ENCODE measurements at places on chromosomes 2 and 18.

DNA sequence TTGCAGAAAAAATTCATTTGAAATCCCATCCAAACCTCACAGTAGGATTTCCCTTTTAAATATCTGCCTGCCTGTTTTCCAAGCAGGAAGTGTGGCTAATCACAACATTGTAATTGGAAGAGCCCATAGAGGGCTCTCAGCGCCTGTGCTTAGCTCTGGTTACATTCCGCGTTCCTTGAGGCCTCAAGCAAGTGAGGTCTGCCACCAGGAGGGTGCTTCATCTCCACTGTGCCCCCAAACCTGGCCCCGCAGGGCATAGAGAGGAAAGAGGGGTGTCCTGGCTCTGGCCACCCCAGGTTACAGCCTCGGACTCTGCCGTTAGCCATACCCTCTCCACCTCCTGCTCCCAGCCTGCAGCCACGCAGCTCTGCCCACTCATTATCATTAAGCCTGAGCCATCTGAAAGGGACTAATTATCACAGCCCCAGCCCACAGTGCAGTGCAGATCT is 214.8 kb downstream of the SP3 start:
- DNase-seq: no peak

GRCh38 chr2:166335284-166335683 is 40.5 kb downstream of the SCN9A start:
- DNase-seq: no peak

GRCh38 chr2:100818003-100818605 is 1.8 kb upstream of the NPAS2 start:
- DNase-seq: no peak

DNA sequence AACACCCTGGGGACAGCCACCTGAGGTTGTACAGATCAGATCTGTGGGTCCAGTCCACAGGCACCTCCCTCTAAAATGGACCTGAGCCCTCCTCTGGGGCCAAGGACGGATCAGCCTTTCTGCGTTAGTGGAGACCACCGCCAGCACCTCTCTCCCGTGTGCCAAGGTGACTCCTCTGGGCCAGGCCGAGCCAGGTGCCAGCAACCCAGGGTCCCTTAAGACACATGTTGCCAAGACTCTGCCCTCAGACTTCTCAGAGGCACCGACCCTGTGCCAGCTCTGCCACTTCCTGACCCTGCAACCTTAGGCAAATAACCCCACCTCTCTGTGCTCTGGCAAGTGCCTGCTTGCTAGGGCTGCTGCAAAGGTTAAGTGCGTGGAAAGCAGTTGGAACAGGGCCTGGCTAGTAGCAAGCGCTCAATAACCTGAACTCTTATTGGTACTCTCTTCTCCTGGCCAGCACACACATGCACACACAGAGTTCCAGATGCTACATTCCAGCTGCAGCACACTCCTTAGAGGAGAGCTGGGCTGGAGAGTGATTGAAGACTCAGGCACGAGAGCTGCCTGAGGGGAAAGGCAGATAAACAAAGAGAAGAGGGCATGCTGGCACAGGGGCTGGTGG is 105.6 kb downstream of the TNS1 start:
- DNase-seq: no peak

DNA sequence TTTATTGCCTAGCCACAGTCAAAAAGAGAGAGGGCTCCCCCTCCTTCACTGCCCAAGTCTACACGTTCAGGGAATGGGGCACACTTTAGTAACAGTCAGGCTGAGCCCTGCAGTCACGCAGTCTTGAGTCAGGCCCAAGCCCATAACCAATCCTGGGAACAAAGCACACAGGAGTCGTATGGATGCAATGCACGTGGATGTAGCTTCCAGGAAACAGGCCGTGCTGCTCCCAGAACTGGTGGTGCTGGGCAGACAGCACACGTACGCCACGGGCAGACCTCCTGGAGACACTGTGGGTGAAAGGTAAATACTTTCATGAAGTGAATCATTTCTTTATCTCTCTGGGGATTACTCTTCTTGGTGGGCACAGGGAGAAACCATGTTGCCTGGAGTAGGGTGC is 30.0 kb upstream of the MBP start:
- DNase-seq: no peak

DNA sequence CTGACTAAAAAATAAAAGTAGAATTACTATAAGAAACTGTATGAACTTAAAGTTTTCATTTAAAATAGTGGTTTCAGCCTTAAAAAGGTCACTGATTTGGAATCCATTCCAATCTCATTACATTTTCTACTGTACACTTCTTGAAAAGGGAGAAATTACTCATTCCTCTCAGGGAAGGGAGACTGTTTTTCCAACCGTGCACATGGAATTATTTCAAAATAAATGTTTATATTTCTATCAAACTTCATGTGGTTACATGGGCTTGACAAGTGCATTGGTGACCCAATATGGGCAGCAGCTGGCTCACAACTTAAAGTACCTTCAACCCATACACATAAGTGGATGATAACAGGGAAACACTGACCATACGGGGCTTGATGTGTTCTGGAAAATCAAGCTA is 324.5 kb upstream of the THUMPD2 start:
- no peak for DNase-seq

DNA sequence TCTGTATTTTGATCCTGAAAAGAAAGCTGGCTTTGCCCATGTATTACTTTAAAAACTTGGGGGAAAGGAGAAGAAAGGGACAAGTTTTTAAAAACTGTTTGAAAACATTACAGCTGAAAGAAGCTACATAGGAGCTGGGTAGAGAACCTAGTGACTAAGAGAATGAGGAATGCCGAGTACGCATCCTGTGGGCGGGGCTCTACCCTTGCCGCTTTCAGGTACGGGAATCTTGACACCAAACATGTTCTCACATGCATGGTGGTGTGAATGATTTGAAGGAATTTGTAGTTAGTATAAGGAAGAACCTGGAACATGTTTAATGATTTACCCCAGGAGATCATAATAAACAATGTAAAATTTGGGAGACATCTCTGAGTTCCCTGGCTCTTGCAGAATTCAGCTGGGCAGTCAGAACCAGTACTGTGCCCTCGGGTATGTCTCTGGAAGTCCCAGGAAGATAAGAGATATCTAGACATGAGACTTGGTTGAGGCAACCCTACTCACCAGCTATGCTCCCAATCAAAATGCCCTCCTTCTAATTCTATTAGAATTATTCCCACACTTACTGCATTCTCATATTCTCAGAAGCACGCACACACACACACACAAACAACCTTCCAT is 16.5 kb upstream of the TGFA start:
- DNase-seq: no peak

DNA sequence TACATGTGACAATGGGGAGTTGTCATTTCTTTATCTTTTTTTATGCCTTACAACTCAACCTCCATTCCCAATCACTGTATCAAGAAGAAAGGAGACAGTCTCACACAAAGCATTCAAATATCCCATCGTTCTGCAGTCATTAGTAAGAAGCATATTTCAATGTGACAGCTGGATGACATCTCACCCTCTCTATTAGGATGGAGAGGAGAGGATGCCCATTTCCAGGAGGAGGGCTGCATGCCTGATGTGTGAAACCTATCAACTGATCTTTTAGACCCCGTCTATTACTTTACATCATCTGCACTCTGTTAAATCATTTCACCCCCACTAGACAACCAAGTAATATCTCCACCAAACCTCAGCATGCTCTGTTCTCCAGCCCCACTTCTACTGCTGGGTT is 292.7 kb upstream of the CHAC2 start:
- DNase-seq: no peak

GRCh38 chr2:205438241-205438640 is 244.1 kb upstream of the NRP2 start:
- DNase-seq: no peak

DNA sequence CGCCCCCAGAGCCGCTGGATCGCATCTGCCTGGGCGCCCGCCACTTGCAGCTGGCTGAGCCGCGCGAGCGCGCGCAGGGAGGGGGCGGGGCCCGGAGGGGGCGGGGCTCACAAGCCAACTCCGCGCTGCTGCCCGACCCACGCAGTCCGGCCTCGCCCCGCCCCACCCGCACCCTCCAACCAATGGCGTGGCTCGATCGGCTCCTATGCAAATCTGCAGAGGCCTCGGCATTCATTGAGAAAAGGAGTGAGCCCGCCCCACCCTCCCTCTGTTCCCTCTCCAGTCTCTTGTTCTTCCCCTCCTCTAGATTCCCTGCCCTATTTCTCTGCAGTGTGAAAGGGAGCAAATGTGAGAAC is at the start of gene ALK:
ALK (minus strand) TSS at position 27 of the 356 bp plus-strand sequence. CDS start 927 bp downstream, outside the sequence.
- peak; percentile 88 for DNase-seq

- DNase-seq: no peak
These were observed 19.7 kb downstream of the STARD7 start for GRCh38 chr2:96188821-96189526.

- no peak for DNase-seq
These were observed 12.6 kb downstream of the SPOPL start for GRCh38 chr2:138514173-138514572.

DNA sequence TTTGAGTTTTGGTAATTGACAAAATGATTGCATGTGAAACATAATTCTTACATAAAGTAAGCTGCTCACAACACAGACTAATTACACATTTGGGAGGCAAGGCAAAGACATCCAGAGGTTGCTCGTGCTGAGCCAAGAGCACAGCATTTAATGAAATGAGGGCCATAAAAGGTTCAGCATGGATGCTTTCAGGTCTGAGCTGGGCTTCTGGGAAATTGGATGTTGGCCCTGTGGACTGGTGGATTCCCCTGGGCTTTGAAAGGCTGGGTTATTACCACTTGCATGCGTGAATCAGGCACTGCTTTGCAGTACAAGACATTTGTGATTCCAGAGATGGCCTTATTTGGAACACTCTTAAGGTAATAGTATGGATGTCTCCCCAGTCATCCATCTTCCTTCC is 533.5 kb upstream of the NRP2 start:
- DNase-seq: no peak

DNA sequence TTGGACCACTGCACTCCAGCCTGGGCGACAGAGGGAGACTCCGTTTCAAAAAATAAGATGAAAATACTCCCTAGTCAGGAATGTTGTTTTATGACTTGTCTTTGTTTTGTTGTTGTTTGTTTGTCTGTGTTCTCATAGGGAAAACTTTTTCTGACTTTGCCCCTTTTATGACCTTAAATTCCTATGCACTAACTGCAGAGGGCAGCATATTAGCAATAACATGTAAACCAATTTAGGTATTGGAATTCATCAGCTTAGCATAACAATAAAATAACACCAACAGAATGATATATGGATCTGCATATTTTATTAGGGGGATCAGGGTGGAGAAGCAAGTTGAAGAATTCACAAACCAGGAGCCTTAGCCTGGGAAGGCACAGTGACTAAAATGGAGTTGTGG is 631.5 kb downstream of the SUCLG1 start:
- DNase-seq: no peak

GRCh38 chr18:38047820-38048219 is 482.2 kb upstream of the CELF4 start:
- no peak for DNase-seq

GRCh38 chr18:75612456-75612855 is 185.0 kb upstream of the SMIM21 start:
- no peak for DNase-seq

GRCh38 chr2:174024524-174025270 is 59.5 kb upstream of the SP3 start:
- no peak for DNase-seq

DNA sequence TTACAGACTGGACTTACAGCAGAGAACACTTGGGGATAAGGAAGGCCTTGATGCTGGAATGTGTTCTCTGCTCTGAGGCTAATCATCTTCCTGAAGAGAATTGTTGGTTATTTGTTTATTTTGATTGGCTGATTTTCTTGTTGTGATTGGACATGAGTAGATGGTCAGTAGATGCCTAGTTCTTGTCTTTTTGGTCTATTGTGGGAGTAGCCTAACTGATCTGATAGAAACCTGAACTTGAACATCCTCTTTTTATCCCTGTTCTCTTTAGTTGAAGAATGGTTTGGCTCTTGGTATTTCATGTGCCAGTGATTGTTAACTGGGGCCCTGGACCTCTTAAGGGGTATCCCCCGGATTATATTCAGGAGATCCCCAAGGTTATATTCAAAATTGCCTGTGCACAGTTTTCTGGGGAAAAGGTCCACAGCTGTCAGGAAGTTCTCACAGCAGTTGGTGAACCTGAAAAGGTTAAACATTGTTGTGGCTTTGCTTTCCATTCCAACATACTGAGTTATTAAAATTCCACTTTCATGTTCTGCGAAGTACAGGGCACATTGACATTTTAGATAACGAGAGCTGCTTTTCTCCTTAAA is 13.6 kb downstream of the TWSG1 start:
- no peak for DNase-seq

DNA sequence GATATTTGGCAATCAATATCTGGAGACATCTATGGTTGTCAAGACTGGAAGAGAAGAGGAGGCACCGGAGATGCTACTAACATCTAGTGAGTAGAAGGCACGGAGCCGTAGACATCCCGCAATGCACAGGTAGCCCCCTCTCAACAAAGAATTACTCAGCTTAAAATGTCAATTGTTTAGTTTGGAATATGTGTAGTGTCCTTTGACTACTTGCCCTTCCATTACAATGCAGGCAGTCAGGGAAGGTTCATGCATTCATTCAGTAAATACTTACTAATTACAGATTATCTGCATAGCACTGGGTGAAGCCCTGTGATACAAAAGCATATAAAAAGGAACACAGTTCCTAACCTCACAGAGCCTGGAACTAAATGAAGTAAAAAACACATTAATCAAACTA is 294.0 kb downstream of the RIT2 start:
- DNase-seq: no peak

DNA sequence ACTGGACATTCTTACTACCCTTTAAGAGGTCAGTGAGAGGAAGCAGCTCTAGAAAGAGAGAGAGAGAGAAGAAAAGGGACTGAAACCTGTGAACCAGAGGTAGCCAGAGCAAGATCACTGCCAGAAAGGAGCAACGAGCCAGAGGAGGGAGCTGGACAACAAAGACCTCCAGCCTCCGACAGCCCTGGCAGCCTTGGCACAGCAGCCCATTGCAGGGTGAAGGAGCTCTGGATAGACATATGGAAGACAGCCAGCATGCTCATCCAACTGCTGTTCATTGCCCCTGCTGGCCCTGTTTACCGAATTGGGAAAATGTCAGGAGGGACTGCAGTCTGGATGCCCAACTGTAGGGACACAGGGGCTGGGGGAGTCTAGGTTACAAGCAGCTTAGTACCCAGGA is 228.4 kb upstream of the SLC35G4 start:
- DNase-seq: no peak

- no peak for DNase-seq
These were observed 10.2 kb downstream of the ZBTB14 start for GRCh38 chr18:5285326-5285725.

- DNase-seq: no peak
These were observed 13.3 kb upstream of the TRIM43 start for GRCh38 chr2:95578539-95578938.

GRCh38 chr18:9758624-9759075 is 50.5 kb downstream of the RAB31 start:
- no peak for DNase-seq

GRCh38 chr2:127615511-127616166 is 30.3 kb upstream of the GPR17 start:
- DNase-seq: peak; percentile 15

GRCh38 chr2:190891889-190892288 is 11.3 kb downstream of the GLS start:
- DNase-seq: no peak

- DNase-seq: no peak
These were observed 28.4 kb downstream of the PAX3 start for GRCh38 chr2:222270396-222270795.

Measured in activated CD4-positive, alpha-beta T cell treated with anti-CD3 and anti-CD28 coated beads for 36 hours (primary cell).